ENCODE measurements at places on chromosomes 11 and 22.

- DNase-seq = no peak
These were observed 191.1 kb upstream of the KIRREL3 start for GRCh38 chr11:127191689-127192088.

DNA sequence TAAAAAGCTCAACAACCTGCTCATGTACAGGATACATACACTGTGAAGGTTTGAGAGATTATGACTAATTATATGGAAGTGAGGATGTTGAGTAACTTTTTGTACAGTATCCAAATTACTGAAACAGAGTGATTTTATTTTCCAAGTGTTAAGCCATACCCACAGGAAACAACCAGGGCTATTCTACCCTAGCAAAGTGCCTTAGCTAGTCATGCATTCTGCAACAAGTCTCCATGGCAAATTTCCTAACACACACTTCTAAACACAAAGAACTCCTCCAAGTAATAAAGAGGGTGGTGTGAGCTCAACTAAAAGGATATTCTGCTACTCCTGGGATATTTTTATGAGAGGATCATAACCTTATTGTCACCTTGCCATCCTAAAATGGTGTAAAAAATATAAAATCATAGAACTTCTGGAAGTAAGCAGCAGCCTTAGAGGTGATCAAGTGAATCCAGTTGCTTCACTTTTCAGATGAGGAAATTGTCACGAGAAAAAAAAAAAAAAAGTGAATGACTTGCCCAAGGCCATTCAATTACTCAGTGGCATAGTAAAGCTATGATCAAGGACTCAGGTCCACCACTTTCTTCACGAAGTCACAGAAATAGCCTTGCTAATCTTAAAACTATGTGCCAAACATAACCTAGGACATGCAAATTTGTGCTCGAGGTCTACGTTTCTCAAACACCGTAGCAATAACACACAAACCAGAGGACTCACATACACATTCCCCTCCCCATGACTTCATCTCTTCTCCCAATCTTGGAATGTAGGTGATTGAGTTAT is 4.2 kb downstream of the LGR4 start:
- DNase-seq = peak; percentile 65

DNA sequence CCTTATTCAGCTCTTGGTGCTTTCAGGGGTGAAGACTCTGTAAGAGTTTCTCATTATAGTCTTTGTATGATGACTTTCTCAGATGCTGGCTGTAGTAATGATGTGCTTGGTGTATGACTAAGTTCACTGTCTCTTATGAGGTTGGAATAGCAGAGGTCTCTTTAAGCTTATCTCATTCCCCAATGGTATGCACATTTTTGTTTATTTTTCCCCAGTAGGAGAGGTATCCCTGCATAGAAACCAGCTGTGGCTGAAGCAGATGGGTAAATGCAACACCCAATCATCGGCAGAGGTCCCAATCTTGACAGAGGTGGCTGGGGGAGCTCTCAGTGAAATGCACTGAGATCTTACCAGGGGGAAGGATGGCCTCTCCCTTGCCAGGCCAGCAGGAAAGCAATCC is 34.6 kb downstream of the BBOX1 start:
- peak; percentile 23 for DNase-seq

- DNase-seq = no peak
These were observed 4.8 kb upstream of the TPH1 start for GRCh38 chr11:18050848-18051247.

DNA sequence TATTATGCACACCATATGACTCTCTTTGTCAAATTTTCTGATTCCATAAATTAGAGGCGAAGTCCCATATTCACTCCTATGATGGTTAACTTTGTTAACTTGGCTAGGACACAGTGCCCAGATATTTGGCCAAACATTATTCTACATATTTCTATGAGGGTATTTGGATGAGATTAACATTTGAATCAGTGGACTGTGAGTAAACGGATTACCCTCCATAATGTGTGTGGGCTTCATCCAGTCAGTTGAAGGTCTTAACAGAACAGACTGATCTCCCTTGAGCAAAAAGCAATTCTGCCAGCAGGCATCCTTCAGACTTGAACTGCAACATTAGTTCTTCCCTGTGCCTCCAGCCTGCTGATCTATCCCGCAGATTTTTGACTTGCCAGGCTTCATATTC is 69.9 kb downstream of the FZD4 start:
- no peak for DNase-seq
